Femur (tissue), 1 donor: ENCODE measurements at places on chromosomes 7 and 10.

- DNase-seq, result no peak
These were observed 902.5 kb downstream of the PCDH15 start for GRCh38 chr10:53898532-53898931.

- DNase-seq, result peak; percentile 30
These were observed 2.9 kb upstream of the FGL2 start for GRCh38 chr7:77202481-77202976.

DNA sequence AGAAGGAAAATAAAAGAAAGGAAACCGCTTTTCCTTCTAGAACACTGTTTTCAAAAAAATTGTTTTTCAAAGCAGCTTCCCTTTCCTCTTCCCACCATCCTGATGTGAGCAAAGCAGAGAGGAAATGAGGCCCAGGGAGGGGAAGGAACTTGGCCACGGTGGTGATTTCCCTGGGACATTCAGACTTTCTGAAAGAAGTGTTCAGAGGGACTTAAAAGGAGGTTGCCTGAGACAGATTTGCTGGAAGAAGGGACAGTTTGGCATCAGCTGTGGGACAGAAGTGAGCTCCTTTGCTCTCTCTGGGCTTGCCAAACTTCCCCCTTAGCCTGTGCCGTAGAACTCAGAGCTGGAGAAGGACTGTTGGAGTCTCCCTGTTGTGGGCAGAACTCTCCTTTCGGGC, 30.3 kb downstream of the ADCYAP1R1 start:
- peak; percentile 60 for DNase-seq

- no peak for DNase-seq
These were observed 652.2 kb upstream of the KCND2 start for GRCh38 chr7:119620769-119621168.

- DNase-seq, result no peak
These were observed 66.9 kb downstream of the LRRC17 start for GRCh38 chr7:102979670-102980069.

DNA sequence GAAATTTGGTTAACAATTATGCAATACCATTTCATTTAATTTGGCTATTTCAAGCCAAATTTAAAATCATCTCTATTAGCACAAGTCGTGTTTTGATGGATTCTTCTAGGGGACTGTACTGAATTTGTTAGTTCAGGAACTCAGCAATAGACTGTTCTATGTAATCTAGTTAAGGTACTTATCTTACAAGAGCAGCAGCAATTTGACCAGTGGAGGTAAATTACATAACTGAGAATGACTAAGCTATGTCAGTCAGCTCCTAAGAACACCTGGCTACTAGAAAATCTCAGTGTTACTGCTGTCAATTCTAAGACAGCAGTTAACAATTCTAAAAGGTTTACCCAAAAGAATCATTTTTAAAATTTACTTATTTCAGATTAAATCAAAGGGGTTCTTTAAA, 513.9 kb upstream of the ZWINT start:
- DNase-seq, result no peak

GRCh38 chr10:98138031-98138430, 3.6 kb downstream of the R3HCC1L start:
- no peak for DNase-seq

DNA sequence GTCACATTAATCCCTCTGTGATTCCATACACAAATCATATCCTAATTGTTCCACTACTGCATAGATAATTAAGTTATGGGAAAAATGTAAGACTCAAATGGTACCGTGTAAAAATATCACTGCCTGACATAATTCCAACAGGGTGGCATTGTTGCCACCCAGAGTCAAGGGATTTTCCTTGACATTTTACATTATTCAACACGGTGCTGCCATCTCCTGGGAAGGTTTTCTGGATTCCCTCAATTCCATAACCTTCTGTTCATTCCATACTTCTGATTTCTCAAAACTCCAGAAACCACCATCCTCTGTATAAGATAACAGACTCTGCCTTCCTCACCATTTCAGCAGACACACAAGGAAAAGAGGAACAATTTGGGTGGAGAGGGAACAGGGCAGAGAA, 495.9 kb downstream of the XPNPEP1 start:
- DNase-seq, result no peak

DNA sequence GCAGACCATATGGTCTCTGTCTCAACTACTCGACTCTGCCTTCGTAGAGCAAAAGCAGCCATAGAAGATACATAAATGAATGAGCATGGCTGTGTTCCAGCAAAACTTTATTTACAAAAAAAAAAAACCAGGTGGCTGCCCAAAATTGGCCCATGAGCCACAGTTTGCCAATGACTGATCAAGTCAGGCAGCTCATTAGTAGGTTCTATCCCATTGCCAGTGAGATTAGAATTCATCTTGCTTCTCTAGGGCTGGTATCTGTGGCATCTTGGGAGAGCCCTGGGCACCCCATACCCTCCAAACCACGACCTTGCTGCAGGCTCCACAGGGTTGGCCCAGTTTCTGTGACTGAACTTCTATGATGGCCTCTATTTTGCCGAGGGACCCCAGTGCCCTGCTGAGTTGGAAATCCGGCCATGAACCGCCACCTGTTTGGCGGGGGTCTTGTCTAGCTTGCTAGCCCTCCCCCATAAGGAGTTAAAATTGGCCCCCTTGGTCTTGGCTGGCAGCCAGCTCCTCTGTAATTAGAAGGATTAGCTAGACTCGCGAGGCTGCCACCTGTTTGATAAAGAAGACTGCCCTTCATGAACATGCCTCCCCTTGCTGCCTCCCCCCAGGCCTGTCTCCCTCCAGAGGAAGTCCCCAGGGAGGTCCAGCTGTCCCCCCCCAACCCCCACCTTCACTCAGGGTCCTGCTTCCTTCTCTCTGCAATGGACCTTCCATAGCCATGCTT, 83.9 kb downstream of the CHN2 start:
- DNase-seq, result peak; percentile 39

DNA sequence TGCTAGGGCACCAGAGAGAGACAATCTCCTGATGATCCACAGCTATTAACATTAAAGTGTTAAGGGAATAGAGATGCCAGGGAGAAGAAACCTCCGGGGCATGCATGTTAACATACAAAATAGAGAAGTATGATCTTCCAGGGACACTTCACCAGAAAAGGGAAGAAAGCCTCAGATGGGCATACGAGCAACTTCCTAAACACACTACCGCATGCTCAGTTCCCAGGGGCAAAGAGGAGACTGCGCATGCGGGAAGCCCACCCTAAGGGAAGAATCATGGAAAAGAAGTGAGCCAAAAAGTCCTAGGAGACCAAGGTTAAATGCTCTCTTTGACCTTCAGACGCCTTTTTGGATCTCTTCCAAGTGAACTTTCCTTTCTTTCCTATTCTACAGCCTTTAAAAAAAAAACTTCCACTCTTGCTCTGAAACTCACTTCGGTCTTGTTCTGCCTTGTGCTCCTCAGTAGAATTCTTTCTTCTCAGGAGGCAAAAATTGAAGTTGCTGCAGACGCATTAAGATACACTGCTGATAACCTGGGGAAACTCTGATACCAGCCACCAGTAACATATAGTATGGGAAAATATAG, 1211.3 kb downstream of the REEP3 start:
- DNase-seq, result no peak

GRCh38 chr10:22849077-22849805, 78.6 kb upstream of the ARMC3 start:
- peak; percentile 66 for DNase-seq

DNA sequence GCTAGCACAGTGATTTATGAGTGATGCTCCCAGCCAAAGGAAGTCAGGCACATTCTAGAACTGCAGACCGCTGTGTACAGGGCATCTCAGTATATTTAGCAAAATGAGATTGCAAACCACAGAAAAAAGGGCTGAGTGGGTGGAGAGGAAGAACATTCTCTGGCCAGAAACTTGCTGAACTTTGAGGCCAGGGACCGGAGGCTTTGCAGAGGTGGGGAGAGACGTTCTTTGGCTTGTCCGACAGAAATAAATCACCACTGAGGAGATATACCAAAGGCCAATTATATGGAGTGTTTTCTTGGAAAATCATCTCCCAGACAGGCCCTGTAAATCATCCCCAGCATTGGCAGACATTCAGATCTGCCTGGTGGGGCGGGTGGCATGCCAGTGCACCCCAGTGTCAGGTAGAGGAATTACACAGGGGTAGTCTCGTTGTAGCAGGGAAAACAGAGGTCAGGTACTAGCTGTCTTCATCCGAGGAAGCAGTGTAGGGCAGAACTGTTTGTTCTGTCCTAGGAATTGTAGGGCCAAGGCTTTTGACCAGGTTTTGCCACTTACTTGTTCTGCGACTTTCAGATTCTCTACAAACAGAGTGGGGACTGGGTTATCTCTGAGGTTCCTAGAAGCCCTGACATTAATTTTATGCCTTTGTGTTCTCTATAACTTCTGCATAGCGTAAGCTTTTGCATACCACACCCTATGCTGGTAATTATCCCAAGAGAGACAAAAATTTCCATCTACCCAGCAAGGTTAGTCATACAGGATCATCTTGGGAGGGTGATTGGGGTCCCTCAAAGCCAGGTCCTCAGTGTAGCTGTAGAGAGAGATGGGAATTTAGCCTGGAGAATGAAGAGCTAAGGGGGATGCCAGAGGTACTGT, 655.6 kb downstream of the LRMDA start:
- peak; percentile 84 for DNase-seq

GRCh38 chr7:2182461-2182860, 50.3 kb downstream of the MAD1L1 start:
- no peak for DNase-seq

- no peak for DNase-seq
These were observed 592.6 kb downstream of the REEP3 start for GRCh38 chr10:64113792-64114191.

- DNase-seq, result peak; percentile 81
These were observed 1.8 kb upstream of the PDGFA start for GRCh38 chr7:521221-522070.

DNA sequence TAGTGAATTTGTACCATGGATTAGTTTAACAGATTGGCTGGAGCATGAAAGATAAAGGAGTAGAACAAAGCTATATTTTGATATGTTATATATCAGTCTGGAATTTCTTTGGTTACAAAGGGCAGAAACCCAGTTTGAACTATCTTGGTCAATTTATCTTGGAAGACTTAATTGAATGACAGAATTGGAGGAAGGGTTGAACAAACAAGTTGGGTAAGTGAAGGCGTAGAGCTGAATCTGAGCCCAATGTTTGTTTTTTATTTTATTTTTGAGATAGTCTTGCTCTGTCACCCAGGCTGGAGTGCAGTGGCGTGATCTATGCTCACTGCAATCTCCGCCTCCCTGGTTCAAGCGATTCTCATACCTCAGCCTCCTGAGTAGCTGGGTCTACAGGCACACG, 21.8 kb upstream of the JCAD start:
- DNase-seq, result no peak

DNA sequence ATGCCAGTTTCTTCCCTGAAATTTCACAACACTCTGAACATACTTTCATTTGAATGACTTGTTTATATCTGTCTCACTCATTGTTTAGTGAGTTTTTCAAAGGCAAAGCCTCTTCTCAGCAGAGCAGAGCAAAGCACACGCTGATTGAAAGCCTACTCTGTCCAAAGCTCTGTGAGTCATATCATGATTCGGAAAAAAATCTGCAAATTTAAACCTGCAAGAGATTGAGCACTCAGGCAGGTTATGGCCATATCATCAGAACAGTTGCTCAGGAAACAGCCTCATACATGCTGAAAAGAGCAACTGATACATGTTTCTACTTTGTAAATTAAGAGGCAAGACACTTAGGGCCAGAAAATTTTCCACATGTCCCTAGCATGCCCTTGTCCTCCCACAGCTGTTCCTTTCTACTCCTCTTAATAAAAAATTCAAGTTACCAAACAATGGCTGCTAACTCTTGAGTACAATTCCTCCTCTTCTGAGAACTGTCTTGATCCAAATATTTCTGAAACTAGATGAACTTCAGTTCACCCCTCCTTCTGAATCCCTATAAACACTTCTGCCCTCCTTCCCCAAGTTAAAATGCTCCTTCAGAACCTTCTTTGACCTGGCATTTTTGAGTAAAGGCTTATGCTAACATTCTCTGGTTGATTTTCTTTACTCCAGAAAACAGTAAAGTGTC, 140.6 kb upstream of the HPS1 start:
- no peak for DNase-seq

GRCh38 chr7:120986650-120987049, 1.9 kb upstream of the CPED1 start:
- DNase-seq, result no peak

GRCh38 chr7:104862719-104863118, 151.3 kb upstream of the KMT2E start:
- no peak for DNase-seq

DNA sequence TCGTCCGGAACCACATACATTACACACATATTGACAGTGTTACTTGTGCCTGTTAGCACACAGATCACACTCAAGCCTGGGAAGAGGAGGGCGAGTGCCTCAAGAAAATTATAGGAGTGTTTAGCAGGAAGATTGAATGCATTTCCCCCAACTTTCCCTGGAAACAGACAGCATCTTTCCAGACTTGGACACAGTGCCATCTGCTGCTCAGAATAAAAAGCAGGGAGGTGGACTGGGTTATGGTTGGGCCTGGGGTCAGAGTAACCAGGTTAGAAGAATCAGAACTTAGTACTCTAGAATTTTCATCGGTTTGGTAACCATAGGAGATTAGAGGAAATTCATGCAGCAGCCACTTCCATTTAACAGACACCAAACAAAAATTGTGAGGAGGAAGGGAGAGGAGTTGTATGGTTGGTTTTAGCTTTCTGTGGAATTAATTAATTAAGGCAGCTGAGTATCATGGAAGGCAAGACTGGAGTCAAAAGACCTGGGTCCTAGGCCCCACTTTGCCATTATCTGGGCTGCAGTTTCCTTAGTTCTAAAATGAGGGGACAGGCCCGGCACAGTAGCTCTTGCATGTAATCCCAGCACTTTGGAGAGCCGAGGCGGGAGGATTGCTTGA, 43.4 kb upstream of the OPTN start:
- DNase-seq, result no peak

- DNase-seq, result no peak
These were observed 15.9 kb downstream of the RNF133 start for GRCh38 chr7:122682815-122683550.

DNA sequence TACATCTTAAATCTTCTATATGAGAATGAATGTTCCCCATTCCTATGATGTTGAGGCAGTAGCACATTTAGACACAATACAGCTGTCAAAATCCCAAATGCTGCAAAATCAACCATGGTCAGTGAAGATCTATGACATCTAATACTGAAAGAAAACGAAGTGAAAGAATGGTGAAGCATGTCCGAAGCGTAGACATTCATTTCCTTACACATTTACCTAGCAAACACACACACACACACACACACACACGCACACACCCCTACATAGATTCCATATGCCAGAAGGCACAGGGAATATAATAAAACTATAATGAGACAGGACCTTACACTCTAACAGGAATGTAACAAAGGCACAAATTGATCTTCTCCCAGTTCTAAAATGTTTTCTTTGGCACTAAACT, 32.5 kb downstream of the CCDC6 start:
- DNase-seq, result no peak

- peak; percentile 55 for DNase-seq
These were observed 436.8 kb upstream of the GALNT17 start for GRCh38 chr7:70694971-70695794.

GRCh38 chr10:21020545-21020944, 123.4 kb upstream of the NEBL start:
- DNase-seq, result no peak

DNA sequence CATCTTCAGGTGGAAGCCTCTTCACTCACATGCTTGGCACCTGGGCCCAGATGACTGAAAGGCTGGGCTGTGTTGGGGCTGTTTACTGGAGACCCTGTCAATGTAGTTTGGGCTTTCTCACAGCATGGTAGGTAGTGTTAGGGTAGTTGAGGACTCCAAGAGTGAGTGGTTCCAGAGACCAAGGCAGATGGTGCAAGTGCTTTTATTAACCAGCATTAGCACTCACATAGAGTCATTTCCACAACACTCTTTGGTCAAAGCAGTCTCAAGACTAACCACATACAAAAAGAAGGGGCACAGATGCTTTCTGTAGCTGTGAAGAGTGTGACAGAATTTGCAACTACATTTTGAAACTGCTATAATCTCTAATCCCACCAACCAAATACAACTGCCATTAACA, 135.0 kb downstream of the RTKN2 start:
- DNase-seq, result no peak
